Fibroblast of skin of left quadriceps (primary cell): ENCODE measurements at places on chromosomes 16 and 17.
A peak's percentile ranks its signal among the peaks of the same experiment; 100 is the strongest.

GRCh38 chr17:48153691-48154358 is 46.3 kb downstream of the SNX11 start:
- DNase-seq = no peak

DNA sequence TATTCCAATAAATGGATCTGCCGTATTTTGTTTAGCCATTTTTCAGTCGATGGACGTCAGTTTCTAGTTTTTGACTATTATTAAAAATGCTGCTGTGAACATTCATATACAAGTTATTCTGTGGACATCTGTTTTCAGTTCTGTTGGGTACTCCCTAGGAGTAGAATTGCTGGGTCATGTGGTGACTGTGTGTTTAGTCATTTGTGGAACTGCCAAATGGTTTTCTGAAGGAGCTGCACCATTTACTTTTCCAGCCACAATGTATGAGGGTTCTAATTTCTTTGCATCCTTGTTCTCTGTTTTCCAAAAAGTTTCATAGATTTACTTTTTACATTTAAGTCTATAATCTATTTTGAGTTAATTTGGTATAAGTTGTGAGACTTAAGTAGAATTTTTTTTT is 29.5 kb downstream of the CYLD start:
- peak; percentile 7 for DNase-seq

DNA sequence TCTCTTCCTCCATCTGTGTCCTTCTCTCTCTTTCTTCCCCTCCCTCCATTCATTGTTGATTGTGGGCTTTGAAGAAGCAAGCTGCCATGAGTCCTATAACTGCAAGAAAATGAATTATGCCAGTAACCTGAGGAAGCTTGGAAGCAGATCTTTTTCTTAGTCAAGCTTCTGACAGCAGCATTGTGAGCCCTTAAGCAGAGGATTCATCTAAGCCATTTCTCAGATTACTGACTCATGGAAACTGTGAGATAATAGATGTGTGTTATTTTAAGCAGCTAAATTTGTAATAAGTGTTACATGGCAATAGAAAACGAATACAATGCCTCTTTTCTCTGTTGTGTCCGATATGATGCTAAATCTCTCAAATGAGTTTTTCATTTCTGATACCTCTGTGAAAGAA is 1109.7 kb downstream of the CDH11 start:
- no peak for DNase-seq

GRCh38 chr16:57376313-57376818 is 4.1 kb downstream of the CX3CL1 start:
- no peak for DNase-seq

DNA sequence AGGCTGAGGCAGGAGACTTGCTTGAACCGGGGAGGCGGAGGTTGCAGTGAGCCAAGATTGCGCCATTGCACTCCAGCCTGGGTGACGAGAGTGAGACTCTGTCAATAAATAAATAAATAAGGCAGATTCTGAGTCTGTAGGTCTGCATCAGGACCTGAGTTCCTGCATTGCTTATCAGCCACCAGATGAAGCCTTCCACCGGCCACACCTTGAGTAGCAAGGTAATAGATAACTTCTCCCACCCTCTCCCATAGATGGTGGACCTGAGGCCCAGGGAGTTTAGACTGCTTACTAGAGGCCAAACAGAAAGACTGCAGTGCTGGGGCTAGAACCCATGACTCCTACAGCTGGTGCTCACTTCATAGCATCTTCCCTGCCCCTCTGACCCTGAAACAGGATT is 22.1 kb downstream of the ZP2 start:
- no peak for DNase-seq

DNA sequence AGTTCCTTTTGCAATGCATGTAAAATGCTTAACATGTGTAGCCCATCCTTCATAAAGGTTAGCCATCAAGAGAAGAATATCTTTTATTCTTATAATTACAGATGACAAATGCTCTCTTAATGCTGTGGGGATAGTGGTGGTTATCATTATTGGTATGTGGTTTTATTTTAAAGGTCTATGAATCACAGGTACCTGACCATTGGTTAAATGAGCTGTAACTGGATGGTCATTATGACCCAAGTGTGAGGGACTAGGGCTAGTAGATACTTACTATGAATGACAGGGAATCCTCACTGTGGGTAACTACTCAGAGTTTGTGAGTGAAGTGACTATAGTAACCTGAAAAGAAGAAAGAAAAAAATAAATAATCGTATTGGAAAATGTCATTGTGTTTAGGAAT is 78.8 kb downstream of the CDRT15 start:
- DNase-seq = no peak

- no peak for DNase-seq
These were observed 6.5 kb upstream of the TLE7 start for GRCh38 chr16:71448274-71448866.
